ENCODE measurements at places on chromosomes 7 and 10.

GRCh38 chr10:121899727-121900126 is 28.1 kb downstream of the ATE1 start:
- DNase-seq, result no peak

GRCh38 chr10:78802866-78803265 is 265.9 kb upstream of the ZMIZ1 start:
- no peak for DNase-seq

DNA sequence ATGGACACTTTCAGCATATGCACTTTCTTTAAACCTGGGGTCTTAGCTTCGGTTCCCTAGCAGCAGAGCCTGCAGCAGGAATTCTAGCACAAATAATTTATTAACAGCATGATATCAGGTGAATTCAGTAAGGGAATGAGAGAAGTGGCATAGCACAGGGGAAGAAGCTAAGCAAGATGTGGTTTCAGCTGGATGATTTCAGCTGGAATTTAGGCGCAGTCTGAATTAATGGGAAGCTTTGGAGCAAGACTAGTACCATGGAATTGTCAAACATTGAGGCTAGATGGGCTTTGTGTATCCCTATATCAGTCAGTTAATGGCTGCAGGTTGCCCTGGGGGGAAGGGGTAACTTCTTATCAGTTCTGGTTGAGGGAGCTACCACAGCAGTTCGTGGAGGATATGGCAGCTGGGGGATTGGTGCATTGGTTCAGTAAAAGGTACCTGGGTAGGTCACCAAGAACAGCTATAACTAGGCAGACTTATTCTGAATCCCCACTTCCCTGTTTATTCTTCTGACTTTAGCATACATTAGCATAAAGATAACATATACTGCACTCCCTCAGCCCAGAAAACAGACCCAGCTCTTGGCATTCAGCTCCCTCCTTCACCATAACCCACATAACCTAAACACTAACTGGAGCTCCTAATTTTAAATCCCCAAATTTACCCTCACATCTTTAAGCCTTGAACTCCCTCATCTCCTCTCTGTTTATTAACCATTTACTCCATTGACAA is 46.8 kb upstream of the NAMPT start:
- no peak for DNase-seq

DNA sequence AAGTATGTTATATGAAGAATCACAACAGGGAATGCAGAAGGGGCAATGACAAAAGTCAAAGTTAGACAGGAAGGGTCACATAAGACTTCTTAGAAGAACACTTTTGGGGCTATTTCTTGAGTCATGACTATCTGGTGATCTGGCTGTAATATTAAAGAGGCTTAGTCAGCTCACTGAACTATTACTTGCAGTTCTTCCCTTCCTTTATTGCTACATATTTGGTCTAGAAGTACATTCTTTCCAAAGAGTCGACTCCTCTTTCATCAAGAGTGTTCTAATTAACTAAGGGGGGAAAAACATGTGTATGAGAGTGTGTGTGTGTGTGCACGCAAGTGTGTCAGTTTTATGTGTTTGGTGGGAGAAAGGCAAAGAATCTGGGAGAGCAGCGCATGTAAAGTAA is 247.3 kb upstream of the LRRTM3 start:
- DNase-seq, result no peak

- DNase-seq, result no peak
These were observed 151.3 kb downstream of the COBL start for GRCh38 chr7:51165337-51165736.

- DNase-seq, result no peak
These were observed 591.9 kb upstream of the IGFBP3 start for GRCh38 chr7:46512891-46513413.

DNA sequence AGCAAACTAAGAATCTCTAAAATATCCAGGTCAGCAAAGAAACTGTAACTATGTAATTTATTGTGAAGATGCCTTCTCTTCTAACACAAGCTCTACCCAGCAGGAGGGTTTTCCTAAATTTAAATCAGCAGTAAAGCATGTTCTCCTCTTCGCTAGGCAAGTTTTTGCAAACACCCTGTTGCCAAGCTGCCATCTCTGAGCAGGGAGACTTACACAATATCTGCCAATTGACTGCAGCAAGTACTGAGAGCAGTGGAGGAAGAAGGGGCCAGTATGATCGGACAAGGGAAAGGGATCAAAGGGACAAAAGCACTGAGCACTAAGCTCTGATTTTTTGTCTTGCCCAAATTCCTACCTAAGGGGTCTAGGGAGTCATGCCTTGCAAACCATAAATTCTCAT is 16.0 kb upstream of the LANCL2 start:
- DNase-seq, result no peak

DNA sequence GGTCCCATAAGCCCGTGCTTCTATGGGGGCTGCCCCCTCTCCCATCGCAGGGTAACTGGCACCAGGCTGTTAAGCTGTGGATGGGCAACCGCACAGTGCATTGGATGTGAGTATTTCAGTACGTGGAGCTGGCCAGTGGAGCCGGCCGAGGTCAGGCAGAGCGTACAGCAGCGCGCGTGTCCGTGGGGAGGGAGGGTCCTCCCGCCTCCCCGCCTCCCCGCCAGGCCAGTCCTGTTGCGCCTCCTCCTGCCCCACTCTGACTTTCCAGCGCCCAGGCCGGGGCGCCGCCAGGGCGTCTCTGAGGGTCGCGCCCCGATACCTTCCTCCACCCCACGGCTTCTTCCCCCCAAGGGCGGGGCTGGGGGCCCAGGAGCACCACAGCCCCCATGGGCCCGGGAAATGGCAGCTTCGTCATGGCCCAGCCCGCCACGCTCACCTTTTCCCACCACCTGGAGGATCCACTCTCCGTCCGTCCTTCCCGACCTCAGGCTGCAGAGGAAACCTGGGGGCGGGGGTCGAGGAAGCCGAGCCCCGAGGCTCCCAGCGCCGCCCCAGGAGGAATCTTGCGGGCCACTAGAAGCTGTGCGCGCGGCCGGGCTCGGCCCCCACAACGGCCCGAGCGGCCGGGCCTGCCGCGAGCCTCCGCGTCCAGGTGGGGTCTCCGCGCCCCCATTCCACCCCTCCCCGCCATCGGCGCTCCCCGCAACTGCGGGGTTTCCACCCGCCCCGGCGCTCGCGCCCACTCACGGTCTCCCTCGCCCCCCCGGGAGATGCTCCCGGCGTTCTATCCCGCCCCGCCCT is 831 bp upstream of the PFKP start:
- DNase-seq, result no peak

- no peak for DNase-seq
These were observed 44.5 kb upstream of the PIK3CG start for GRCh38 chr7:106820321-106821217.

- DNase-seq, result no peak
These were observed 232.5 kb downstream of the SKIDA1 start for GRCh38 chr10:21292763-21293517.

DNA sequence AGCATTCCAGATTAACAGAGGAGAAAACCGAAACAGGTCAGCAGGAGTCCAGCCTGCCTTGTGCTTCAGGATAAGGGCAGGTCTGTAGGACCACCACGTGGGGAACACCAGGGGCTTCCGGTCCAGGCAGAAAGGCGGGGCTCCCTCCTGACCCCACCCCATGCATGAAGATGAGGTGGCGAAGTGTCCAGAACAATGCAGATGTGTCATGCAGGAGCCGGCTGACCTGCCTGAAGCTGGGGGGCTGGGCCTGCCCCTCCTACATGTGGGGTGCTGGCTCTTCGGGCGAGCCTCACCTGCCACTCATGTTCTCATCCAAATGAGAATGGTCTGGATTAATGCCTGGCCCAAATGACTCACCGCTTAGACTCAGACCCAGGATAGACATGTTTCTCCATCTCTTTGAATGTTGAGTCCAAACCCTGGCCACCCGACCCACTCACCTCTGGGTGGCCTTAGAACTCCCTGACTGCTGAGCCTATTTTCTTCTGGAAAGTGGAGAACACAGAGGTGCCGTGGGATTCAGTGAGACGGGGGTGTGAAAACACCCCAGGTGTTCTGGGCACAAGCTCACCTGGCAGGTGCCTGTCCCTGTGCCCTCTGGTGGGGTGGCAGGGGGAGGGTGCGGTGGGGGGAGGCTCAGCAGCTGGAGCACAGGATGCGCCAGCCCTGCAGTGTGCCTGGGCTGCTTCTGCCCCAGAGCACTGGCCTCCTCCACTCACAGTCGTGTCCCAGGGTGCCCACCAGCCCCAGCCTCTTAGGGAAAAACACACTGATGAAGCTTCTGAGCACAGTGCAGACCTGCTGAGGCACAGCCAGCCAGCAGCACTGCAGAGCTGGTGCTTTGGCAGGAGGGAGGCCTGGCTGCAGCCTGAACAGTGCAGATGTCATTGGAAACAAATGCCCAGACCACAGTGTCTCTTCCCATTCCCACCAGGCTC is 55.2 kb upstream of the GDF10 start:
- no peak for DNase-seq

- peak; percentile 48 for DNase-seq
These were observed 93.9 kb downstream of the ATXN7L1 start for GRCh38 chr7:105782391-105783042.

DNA sequence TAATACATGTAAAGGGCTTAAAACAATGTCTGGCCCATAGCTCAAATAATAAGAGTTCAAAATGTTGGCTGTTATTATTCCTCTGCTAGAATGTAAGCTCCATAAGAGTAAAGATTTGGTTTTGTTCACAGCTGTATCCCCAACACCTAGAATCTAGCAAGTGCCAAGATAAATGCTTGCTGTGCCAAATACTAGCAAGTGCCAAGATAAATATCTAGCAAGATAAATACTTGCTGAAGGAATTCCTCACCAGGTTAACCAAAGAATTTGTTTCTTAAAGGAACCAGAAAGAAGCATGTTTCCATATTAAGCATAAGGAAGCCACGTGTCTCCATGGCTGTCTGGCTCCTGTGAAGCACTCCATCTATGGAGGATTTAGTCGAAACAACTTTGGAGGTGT is 235.2 kb upstream of the SP4 start:
- DNase-seq, result no peak

DNA sequence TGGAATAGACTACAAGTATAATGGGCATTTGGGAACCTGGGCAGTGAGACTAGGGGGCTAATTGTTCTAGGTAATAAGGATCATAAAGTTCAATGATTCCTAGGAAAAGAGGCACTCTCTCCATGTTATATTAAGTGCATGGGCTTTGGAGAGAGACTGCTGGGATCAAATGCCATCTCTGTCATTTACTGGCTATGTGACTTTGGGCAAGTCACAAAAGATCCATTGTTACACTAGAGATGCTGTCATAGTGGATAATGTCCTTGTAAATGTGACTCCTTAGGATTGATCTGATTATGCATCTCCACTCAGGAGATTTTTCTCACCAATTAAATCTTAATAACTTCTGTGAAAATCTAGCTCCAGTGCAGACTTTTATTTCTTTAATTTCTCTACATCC is 156.3 kb upstream of the CACNA2D1 start:
- no peak for DNase-seq

- DNase-seq, result no peak
These were observed 252.8 kb downstream of the TRIL start for GRCh38 chr7:28705350-28705749.

DNA sequence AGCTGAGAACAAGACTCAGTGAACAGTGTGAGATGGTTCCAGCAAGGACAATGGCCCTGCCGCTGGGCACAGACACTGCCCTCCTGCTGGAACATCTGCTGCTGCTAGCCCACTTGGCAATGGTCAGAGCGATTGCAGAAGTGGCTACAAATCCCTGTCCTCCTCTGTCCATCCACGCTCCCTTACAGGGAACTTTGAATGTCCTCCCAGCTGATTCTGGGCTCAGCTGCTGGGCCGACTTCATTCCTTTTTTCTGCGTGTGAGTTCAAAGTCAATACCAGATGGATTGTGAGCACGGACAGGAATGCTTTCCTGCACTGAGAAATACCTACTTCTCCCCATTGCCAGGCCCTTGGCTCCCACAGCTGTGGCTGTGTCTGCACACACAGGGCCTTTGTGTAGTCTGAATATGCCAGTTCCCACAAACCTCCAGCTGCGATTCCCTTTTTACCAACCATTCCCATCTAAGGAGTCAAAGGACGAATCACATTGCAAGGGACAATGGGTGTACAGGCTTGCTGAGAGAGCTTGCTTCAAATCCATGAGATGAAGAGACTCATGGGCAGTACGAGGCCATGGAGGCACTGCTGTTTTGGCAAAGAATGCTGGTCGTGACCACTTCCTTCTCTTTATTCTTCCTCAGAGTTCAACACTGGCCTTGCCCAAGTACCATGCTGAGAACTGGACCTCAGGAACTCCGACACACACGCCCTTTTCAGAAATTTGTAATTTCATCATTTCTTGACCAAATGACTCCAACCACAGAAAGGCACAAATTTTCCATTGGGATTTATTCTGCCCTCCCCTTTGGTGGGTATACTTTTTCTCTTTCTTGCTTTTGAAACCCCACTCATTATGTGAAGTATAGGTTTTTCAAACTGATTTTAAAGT is 44.2 kb downstream of the BPGM start:
- DNase-seq, result no peak

DNA sequence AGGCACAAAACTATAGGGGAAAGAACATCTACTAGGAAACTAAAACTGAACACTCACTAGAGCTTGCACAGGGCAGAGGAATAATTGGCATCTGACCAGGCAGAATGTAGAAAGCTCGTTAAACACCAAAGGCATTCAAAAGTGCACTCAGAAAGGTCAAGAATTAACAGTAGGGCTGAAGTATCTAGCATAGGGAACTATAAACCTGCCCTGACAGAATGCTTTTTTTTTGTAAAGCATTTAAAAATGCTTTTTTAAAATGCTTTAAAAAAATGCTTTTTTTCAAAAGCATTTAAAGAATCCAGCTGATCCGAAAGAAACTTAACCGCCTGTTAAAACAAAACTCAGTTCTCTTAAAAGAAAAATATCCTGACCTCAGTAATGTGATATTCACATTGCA is 74.6 kb upstream of the EGFR start:
- DNase-seq, result no peak

GRCh38 chr10:89648074-89648473 is 3.0 kb upstream of the PANK1 start:
- DNase-seq, result no peak

GRCh38 chr7:1251796-1252539 is 19.3 kb downstream of the UNCX start:
- DNase-seq, result no peak

- no peak for DNase-seq
These were observed 288.1 kb downstream of the PARD3 start for GRCh38 chr10:34526758-34527730.

- no peak for DNase-seq
These were observed 255.2 kb downstream of the BUB3 start for GRCh38 chr10:123409426-123409825.

DNA sequence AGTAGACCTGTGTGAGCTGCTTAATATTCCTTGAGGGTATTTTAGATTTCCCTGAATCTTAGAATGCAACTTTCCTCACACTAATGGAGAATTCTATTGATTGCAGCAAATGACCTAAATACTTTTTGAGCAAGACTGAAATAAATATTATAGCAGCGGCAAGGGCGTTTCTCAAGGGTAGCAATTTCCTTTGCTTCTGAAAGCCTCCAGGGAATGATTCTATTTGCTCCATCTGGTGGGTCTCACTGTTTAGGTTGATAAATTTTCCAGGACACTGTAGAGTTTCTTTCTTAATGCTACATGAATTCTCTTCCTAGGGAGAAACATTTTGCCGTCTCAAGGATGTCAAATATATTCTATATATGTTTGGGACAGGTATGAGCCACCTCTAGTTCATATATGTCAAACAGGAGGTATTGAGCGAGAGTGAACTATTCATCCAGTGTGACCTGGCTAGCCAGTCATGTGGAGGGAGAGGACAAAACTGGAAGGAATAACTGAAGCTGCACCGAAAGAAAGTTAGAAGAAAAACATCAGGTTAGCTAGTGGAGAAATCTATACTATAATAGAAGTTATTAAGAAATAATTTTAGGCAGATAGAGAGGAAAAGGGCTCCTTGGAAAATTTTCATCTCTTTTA is 57.9 kb upstream of the FZD8 start:
- no peak for DNase-seq
